ENCODE measurements at places on chromosomes 4 and X.
A peak's percentile ranks its signal among the peaks of the same experiment; 100 is the strongest.

- no peak for DNase-seq
Observed at GRCh38 chr4:65917486-65917885, 247.2 kb upstream of the EPHA5 start.

DNA sequence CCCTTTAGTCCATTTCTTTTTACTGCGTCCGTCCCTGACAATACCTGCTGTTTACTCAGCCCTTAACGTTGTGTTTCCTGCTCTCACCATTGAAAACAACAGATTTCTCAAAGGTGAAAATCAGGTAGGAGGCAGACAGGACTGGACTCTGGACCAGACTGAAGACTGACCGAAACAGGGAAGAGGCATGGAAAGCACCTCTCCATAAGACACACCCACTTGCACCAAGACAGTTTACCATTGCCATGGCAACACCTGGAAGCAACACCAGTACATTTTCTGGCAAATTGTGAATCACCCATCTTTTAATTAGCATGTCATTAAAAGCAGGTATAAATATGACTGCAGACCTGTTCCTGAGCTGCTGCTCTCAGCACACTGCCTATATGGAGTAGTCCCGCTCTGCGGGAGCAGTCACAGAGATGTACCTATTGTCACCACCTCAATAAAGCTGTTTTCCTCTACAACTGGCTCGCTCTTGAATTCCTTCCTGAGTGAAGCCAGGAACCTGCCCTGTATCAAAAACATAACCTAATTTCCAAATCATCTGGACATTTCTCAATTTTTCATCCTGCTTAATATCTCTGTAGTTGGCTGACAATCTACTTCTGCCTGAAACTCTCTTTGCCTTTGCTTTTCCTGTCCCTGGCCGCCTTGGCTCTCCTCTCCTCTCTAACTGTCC, 117.0 kb downstream of the RNF150 start:
- DNase-seq: no peak

DNA sequence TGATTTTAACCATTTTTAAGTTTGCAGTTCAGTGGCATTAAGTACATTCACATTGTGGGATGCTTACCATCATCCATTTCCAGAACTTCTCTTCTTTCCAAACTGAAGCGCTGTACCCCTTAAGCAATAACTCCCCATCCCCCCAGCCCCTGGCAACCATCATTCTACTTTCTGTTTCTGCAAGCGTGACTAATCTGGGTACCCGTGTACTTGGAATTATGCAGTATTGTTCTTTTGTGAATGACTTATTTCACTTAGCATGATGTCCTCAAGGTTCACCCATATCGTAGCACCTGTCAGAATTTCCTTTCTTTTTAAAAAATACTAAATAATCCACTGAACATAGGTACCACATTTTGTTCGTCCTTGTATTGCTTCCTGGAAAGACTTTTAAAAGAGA, 32.9 kb downstream of the USP9X start:
- peak; percentile 45 for DNase-seq

GRCh38 chrX:6291444-6291843, 62.8 kb upstream of the NLGN4X start:
- DNase-seq: no peak

DNA sequence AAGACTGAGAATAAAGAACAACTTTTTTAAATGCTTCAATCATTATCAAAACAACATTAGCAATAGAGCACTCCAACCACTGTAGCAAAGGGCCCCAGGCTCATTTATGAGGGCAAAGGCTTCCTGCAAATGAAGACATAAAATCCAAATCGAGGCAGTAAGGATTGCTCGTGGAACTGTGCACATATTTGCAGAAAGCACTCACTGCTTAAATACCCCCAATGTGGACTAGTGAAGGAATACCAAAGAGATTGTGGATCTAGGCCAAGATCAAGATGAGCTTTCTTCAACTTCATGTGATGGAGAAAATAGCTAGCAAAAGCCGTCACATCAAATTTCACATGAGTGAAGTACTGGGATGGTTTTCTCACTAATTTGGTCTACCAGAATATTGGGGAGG, 35.2 kb downstream of the GPC3 start:
- DNase-seq: no peak

- DNase-seq: no peak
Observed at GRCh38 chr4:140719022-140719421, 37.2 kb downstream of the TBC1D9 start.

- DNase-seq: no peak
Observed at GRCh38 chrX:1883772-1884171, 268.9 kb downstream of the ASMT start.

DNA sequence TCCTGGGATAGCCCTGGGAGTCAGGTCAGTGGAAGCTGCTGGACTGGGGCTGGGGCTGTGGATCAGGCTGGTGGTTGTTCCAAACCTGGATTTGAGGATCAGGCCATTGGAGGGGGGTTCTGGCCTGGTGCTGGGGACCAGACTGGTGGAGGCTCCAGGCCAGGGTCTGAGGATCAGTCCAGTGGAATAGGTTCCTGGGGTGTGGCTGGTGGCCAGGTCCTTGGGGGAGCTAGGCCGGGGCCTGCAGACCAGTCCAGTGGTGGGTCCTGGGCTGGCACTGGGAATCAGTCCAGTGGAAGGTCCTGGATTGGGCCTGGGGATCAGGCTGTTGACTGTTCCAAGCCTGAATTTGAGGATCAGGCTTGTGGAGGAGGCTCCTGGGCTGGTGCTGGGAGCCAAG, 8.0 kb downstream of the ARMCX4 start:
- no peak for DNase-seq

DNA sequence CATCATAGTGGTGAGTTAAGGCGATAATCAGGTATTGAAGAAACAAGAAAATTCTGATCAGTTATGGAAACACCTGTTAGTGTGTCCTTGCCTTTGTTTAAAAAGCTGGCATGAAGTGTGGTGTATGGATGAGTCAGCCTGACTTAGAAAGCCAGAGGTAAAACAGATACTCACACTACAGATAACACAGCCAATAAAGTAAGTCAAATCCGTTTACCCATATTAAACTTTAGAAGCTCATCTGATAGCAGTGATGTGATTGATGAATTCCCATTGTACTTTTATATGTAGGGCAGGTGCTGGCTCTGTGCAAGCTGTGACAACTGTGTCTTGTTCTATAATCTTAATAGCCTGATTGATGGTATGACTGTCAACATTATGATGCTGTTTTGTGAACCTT, 1392.7 kb upstream of the IGFBP7 start:
- no peak for DNase-seq

Measured in stimulated activated CD8-positive, alpha-beta memory T cell treated with anti-CD3 and anti-CD28 coated beads, Interleukin-4, amount 100 ng/mL, for 48 hours (primary cell).